Bladder microvascular endothelial cell (primary cell): ENCODE measurements at places on chromosomes 13 and 19. TPM values are rescaled to one million over a fixed set of nuclear protein-coding genes. Genes with fewer than 3 reads are reported as not detected.

The KLF2 gene
- total RNA-seq: 3.1 and 3.2 TPM in 2 replicates

The ATP4A gene
- not detected in 2 replicates for total RNA-seq

The CYP4F8 gene
- total RNA-seq: not detected in 2 replicates

The GPR12 gene
- not detected in 2 replicates for total RNA-seq

The ZNF836 gene
- total RNA-seq: 5.3 and 11.7 TPM in 2 replicates

The ZNF491 gene
- total RNA-seq: 1.1 and 1.8 TPM in 2 replicates

The CLDN10 gene
- total RNA-seq: under 0.01 TPM in 1 of 2 replicates, not detected in the other

The PABPC3 gene
- total RNA-seq: under 0.01 and 0.13 TPM in 2 replicates

The CYP4F3 gene
- not detected in 2 replicates for total RNA-seq

The PTH2 gene
- total RNA-seq: not detected in 2 replicates

The ACER1 gene
- not detected in 2 replicates for total RNA-seq

The PLK5 gene
- not detected in 2 replicates for total RNA-seq

The ZIM2 gene
- not detected in 2 replicates for total RNA-seq

The GCDH gene
- 16.0 and 21.7 TPM in 2 replicates for total RNA-seq

The VN1R2 gene
- total RNA-seq: under 0.01 TPM in 1 of 2 replicates, not detected in the other

The CEACAM19 gene
- total RNA-seq: 0.49 and 3.7 TPM in 2 replicates

The SERTM1 gene
- total RNA-seq: under 0.01 and 0.44 TPM in 2 replicates

The LRCH1 gene
- 12.1 and 32.3 TPM in 2 replicates for total RNA-seq

The SHD gene
- not detected in 2 replicates for total RNA-seq

The SCGB2B2 gene
- total RNA-seq: 0.13 TPM in 1 of 2 replicates, not detected in the other

The CACNA1A gene
- total RNA-seq: 0.06 and 0.16 TPM in 2 replicates

The FXYD3 gene
- total RNA-seq: not detected in 2 replicates

The KCNJ14 gene
- total RNA-seq: under 0.01 and 0.63 TPM in 2 replicates

The IRS2 gene
- total RNA-seq: 0.32 and 0.88 TPM in 2 replicates

The DPP9 gene
- 24.4 and 34.0 TPM in 2 replicates for total RNA-seq

The ZNF865 gene
- 0.97 and 1.5 TPM in 2 replicates for total RNA-seq
